ENCODE measurements at places on chromosomes 16 and 17. TPM values are rescaled to one million over a fixed set of nuclear protein-coding genes. Genes with fewer than 3 reads are reported as not detected.

DNA sequence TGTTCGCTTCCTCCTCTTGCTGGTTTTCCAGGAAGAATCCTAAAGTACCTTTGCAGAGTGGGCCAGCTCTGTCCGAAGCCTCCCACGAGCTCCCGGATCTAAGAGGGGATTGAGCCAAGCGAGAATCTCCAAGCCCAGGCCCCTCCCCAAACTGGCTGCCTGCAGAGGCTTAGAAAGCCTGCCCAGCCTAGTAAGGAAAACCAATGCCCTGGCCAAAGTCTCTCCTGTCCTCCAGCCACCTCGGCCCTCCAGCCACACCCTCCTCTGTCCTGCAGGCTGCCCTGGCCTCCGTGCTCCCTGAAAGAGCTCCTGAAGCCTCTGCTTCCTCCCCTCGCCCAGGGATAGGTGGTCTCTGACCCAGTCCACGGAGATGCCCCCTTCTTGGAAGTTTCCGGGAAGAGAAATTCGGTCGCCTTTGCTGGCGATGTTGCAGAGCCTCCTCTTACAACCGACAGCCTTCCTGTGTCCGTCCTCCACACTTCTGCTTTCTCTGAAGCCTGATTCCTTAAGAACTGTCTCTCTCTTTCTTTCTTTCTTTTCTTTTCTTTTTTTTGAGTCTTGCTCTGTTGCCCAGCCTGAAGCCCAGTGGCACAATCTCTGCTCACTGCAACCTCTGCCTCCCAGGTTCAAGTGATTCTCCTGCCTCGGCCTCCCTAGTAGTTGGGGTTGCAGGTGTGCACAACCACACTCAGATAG, 54.9 kb upstream of the TOB1 start:
- H3K4me3 ChIP-seq, result no peak overlapping the region
- DNase-seq, result no peak
- no peaks in the 10 kb centered on the region for H3K27me3 ChIP-seq
- no peaks in the 10 kb centered on the region for H3K4me1 ChIP-seq
- no peak overlapping the region for H3K27ac ChIP-seq

Gene GRAPL
- 0.44 TPM for total RNA-seq

DNA sequence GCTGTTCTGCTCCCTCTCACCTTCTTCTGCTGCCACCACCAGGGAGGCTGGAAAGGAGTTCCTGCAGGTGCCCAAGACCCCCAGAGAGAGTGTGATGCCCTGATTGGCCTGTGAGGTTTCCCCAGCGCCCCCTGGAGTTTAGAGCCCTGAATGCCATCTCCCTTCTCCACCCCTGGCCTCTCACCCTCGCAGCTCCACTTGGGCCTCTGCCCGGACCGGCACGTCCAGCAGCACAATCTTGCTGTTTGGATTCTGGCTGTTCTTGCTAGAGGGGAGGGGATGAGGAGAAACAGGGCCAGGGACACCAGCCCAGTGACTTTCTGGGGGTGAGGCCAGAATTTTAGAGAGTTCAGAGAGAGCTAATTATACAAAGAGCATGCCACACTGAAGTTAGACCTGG, 12.5 kb upstream of the FAM171A2 start:
- no peaks in the 10 kb centered on the region for H3K4me1 ChIP-seq
- H3K27ac ChIP-seq, result no peak overlapping the region
- no peaks in the 10 kb centered on the region for H3K36me3 ChIP-seq
- H3K4me3 ChIP-seq, result no peak overlapping the region
- no peak for DNase-seq
- no peaks in the 10 kb centered on the region for H3K27me3 ChIP-seq

Gene GNPTG
- total RNA-seq, result 35.2 TPM

Gene PMFBP1
- 5.6 TPM for total RNA-seq

DNA sequence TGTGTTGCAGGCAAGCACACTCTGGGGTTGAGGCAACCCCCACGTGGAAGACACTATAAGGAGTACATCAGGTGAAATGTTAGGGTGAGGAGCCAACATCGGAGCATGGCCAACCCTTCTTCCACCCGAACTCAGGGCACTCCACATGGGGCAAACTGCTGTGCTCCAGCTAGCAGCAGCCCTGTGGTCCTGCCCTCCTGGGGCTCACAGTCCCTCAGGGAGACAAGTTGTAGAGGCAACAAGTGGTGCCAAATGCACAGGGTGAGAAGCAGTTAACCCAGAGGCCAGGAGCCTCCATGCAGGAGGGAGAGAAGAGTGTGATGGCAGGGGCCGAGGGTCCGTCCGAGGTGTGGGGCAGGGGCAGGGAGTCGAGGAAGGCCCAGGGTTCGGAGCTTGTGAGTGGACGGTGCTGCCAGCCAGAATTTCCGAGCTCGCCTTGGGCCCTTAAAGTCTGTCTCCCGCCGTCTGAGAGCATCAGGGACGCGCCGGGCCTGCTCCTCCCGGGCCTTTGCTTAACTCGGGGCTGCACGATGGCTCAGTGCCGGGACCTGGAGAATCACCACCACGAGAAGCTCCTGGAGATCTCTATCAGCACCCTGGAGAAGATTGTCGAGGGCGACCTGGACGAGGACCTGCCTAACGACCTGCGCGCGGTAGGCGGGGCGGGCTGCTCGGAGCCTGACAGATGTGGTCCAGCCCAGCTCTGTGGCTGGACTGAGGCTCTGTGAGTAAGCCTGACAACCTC, 32.3 kb downstream of the ATPAF2 start:
- H3K27me3 ChIP-seq, result no peaks in the 10 kb centered on the region
- H3K36me3 ChIP-seq, result no peaks in the 10 kb centered on the region
- H3K27ac ChIP-seq, result no peak overlapping the region
- no peak overlapping the region for H3K4me3 ChIP-seq
- H3K4me1 ChIP-seq, result no peaks in the 10 kb centered on the region

Gene GLYR1
- total RNA-seq, result 50.0 TPM

DNA sequence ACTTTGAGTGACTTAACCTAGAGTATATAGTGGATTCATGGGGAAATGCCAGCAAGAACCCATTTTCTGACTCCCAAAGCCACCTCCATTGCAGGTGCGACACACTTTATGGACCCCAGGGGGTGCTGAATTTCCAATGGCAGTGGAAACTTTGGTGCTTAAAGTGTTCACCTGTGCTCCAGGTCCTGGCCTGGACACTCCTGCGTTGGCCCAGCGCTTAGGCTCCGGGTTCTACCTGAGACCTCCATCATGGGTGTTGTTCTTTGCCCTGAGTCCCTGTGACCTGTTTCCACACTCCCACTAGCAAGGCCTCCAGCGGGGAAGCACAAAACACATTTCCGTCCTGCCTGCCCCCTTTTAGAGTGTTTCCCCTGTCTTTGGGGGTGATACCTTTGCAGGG, 3.0 kb downstream of the CCNF start:
- H3K4me3 ChIP-seq, result no peak overlapping the region
- no peak overlapping the region for H3K27ac ChIP-seq
- no peak for DNase-seq
- H3K27me3 ChIP-seq, result no peaks in the 10 kb centered on the region

All from HCT116 (cell line).